ENCODE measurements at places on chromosomes 5 and 9. TPM values are rescaled to one million over a fixed set of nuclear protein-coding genes. Genes with fewer than 3 reads are reported as not detected.

DNA sequence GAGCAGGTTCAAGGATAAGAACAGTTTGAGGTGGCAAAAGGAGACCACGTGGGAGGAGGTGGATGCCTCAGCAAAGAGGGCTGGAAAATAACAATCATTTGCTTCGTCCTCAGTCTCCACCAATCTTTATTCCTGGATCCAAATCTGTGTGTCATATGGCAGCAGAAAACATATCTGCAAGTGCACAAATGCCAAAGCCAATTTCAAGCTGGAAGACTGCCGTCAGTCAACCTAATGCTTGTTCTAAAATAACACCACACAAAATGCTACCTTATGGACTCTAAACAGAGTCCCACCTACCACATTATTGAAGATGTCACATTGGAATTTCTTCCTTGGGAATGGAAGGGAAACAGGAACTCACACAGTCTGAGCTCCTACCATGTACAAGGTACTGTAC lies 129.1 kb downstream of the CDK5RAP2 start:
- H3K36me3 ChIP-seq = peaks cover 4% of the 10 kb centered on the region
- no peak overlapping the region for H3K4me3 ChIP-seq
- no peaks in the 10 kb centered on the region for H3K27me3 ChIP-seq
- no peak overlapping the region for H3K27ac ChIP-seq
- no peak for DNase-seq

GRCh38 chr5:149018909-149019443 lies 43.9 kb downstream of the SH3TC2 start:
- H3K27ac ChIP-seq = peak overlapping the region; percentile 3
- no peaks in the 10 kb centered on the region for H3K36me3 ChIP-seq
- no peak for DNase-seq
- H3K4me1 ChIP-seq = no peaks in the 10 kb centered on the region

CER1 gene
- 0.71 TPM for total RNA-seq

RANBP3L gene
- total RNA-seq = 3.5 TPM

EIF4E1B gene
- total RNA-seq = not detected
